Colonic mucosa (tissue), 4 donors: ENCODE measurements at places on chromosomes 5 and 9. TPM values are rescaled to one million over a fixed set of nuclear protein-coding genes. Genes with fewer than 3 reads are reported as not detected.
A peak's percentile ranks its signal among the peaks of the same experiment; 100 is the strongest.

GRCh38 chr9:121984726-121985402, 108.2 kb downstream of the TTLL11 start:
- no peaks in the 10 kb centered on the region for H3K36me3 ChIP-seq
- no peaks in the 10 kb centered on the region for H3K27me3 ChIP-seq
- H3K4me3 ChIP-seq, result no peak overlapping the region
- H3K27ac ChIP-seq, result no peak overlapping the region

DNA sequence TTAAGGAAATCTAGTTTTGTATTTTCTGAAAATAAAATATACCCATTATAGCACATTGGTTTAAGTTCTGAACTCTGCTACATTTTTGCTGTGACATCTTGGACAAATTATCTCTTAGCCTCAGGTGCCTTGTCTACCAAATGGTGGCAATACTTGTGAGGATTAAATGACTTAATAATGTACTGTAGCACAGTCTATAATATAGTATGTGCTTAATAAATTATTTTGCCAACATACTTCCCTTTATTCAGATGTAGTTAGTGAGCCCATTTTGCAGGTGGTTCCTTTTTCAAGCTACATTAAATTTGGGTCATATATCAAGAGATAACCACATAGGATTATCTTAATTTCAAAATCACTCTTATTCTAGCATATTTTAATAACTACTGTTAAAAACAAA, 3.2 kb downstream of the ETF1 start:
- H3K27ac ChIP-seq, result no peak overlapping the region
- H3K4me3 ChIP-seq, result no peak overlapping the region
- DNase-seq, result no peak
- no peaks in the 10 kb centered on the region for H3K36me3 ChIP-seq
- peaks cover 7% of the 10 kb centered on the region for H3K4me1 ChIP-seq

The SPINK4 gene
- total RNA-seq, result 212 TPM

DNA sequence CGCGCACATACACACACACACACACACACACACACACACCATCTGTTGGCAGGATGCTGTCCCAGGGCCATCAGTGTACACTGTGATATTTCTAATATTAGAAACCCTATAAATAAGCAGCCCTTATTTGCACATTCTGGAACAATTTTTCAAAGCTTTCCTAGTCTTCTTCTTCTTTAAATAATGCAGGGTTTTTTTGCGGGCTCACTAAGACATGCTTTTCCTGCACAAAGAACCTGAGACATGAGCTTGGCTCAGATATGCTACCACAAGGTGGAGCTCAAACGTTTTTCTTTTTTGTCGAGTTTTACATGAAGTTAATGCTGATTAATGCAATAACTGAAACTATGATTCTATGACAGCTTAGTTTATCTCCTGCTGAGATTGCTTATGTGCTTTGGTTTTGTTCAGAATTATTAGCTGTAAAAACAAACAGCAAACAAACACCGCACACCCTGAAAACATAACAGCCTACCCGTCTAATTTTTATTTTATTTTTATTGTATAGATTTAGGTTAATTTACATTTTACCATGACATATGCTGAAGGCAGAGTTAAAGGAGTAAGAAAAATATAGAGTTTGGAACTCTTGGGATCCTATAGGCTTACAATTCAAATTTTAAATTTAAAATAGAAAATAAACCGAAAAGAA, 95.8 kb downstream of the ALDH1A1 start:
- no peak overlapping the region for H3K4me3 ChIP-seq
- no peak overlapping the region for H3K27ac ChIP-seq
- no peaks in the 10 kb centered on the region for H3K4me1 ChIP-seq
- DNase-seq, result peak; percentile 39

The PCSK1 gene
- 3.6 TPM for total RNA-seq
